ENCODE measurements at places on chromosomes 2 and 18.

- no peak for DNase-seq
Observed at GRCh38 chr2:239911641-239912071, 113.5 kb downstream of the NDUFA10 start.

GRCh38 chr2:205712508-205712907 is 30.2 kb downstream of the NRP2 start:
- no peak for DNase-seq

- no peak for DNase-seq
Observed at GRCh38 chr2:177242121-177242987, 22.2 kb downstream of the NFE2L2 start.

DNA sequence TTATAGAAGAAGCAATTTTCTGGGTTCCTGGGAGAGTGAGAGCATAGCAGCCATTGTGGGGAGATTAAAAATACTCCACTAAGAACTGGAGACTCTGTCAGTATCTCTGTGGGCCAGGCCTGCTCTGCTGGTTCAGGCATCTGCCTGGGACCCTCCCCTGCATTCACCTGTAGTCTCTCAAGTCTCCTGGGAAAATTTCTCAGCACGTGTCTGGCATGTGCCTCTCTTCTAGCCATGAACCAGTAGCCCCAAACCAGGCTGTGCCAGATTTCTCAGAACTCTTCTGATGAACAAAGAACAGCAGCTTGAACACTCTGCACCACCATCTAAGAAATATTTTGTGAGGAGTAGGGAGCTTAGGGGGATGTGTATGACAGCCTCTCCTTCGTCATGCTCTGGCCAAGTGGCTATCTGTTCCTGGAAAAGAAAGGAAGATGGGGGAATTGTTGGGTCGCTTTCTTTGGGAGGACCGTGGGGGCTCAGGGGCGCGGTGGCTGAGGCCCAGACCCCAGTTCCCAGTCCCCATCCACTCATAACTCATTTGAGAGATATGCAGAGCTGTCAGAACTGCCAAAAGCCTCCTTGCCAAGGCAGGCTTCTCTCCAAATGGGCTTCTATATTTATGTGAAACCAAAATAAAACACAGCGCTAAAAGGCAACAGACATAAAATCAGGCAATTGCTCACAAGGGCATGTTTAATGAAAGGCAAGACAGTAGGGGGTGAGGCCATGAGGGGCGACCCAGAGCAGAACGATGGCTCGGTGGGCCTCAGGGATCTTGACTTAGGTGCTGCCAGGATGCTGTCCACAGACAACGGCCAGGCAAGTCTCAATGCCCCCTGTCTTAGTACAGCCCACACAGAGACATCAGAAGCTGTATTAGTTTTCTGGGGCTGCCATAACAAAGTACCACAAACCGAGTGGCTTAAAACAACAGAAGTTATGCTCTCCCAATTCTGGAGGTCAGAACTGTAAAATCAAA is 114.7 kb upstream of the TNP1 start:
- DNase-seq = no peak

DNA sequence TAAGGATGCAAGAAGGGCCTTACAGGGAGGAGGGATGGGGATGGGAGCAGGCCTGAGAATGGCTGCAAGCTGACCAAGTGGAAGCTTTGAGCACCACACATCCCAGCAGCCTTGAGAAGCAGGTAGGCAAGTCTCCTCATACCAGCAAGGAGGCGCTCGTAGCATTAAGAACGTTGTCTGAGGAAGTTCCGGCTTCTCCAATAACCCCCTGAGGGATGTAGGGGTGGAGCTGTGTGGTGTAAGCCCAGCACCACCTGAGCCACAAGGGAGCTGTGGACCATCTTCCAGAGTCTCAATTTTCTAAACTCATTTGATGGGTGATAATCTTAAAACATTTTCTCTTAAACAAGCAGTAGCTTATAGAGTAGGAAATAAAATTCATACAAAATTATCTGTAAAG is 50.6 kb downstream of the ST3GAL5 start:
- DNase-seq = no peak
